Right kidney (tissue), 9 donors: ENCODE measurements at places on chromosomes 5 and 9.

DNA sequence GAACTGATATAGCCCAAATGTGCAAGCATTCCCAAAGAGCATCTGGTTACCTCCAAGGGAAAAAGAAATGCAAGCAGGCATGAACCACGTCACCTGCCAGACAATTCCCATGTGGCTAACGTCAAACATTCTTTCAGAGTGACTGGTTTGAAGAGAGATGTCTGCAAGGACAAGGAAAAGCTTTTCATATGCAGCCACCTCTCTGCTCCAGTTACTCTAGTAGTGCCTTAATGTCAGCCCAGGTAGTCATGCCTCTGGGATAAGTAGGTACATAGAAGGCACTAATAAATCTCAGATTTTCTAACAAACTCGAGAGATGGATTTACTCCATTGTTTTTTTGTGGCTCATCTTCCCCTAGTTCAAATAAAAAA, 96.8 kb upstream of the IFNK start:
- no peak for DNase-seq

- peak; percentile 88 for DNase-seq
Observed at GRCh38 chr9:136587944-136588662, 42.3 kb upstream of the NOTCH1 start.

DNA sequence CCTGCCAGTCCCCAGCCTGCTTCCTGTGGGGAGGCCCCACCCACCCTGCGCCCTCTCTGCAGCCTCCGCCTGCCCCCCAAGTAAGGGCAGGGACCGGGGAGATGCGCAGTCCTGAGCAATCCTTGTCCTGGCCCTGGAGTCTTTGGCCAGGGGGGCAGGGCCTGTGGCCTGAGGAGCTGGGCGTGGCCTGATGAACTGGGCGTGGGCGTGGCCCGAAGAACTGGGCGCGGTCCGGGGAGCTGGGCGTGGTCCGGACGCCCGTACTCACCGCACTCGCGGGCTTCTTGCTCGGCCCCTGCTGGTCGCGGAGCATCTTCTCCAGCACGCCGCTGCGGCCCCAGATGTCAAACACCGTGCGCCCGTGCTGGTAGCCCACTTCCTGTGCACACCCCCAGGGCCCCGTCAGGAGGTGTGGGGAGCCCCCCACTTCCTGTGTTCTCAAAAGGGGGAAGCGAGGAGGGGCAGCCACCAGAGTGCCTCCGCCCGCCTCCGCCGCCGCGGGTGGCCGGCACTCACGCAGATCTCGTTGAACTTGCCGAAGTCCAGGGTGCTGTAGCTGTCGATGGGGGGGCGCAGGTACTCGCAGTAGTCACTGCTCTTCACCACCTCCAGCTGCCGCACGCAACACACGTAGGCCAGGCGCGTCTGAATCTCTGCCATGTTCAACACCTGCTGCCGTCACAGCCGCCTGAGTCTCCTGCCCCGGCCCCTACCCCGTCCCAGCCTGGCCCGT, 2.7 kb upstream of the NSMF start:
- no peak for DNase-seq

DNA sequence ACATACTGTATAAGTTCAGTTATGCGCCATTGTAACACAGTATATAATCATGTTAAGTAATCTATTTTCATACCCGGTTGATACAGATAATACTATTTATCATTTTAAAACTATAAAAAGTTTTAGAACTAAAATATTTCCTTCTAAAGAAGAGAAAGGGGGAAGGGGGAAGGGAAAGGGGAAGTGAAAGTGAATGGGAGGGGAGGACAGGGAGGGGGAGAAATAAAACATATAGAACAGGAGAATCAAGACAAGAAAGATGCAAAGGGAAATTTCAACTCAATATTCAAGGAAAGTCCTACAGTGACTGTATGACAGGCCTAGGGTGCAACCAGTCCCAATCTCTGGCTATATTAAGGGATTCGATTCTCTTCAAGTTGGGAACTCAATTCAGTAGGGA, 1278.8 kb downstream of the MAT2B start:
- no peak for DNase-seq

DNA sequence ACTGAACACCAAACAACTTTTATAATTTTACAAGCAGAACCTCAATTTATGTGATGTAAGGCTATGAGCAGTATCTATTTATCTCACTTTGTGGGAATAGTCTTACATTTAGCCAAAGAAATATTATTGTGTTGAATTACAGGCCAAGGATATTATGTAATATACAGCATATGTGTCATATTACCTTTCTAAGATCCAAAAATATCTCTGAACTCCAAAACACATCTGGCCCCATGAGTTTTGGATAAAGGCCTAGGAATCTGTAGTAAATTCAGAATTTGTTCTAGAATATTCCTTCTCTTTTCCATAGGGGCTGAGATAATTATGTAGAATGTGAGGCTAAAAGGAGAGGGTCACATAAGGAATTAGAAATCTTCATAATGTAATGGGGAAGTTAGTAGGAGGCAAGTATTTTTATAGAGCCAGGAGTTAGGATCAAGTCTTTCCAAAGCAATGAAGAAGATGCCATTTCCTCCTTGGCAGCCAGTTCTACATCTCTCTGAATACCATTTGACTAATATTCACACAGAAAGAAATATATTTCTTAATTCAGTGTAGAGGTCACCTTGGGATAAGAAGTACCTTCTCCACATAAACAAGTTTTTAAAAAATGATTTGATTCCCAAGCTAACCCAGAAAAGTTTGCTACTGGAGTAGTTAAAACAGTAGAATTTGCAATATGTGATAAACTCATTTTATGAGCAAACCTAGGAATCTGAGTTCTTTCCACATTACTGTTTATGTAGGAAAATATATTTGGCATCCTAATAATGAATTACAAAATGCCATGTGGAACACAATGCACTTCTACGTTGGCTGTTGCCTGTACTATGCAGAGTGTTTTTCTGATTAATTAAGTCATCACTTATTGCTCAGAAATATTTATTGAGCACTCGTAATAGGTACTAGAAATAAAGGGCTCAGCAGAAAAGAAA, 20.3 kb upstream of the GRAMD2B start:
- DNase-seq, result no peak

- no peak for DNase-seq
Observed at GRCh38 chr5:138466900-138467710, 1.8 kb downstream of the EGR1 start.

DNA sequence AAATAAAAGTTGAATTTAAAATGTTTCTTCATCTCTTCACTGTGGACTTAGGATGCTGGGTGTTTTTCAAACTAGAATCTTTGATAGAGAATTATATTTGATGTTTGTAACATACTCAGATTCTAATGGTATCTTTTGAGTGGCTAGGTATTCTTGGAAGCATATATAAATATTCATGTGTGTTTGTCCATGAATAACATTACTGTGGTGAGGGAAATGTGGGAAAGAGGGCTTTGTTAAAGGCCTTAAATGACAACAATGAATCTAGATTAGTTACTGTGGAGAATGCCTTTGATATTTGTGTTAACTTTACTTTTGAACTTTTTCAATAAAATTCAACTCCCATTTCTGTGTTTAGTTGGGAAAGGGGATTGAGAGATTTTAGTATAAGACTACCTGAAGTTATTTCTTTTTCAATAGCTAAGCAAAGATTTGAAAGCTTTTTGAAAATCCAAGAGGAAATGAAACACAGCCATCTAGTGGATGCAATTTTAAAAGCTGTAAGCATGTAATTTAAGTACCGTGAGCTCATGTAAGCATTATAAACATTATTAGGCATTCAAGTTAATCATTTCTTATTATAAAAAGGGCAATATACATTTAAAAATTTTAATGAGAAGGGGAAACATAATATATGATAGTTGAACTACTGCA, 69.6 kb downstream of the CCDC171 start:
- DNase-seq, result no peak

GRCh38 chr5:78007233-78007632, 231.1 kb upstream of the TBCA start:
- DNase-seq, result no peak

GRCh38 chr9:108727580-108728111, 128.1 kb downstream of the ACTL7B start:
- DNase-seq, result no peak

DNA sequence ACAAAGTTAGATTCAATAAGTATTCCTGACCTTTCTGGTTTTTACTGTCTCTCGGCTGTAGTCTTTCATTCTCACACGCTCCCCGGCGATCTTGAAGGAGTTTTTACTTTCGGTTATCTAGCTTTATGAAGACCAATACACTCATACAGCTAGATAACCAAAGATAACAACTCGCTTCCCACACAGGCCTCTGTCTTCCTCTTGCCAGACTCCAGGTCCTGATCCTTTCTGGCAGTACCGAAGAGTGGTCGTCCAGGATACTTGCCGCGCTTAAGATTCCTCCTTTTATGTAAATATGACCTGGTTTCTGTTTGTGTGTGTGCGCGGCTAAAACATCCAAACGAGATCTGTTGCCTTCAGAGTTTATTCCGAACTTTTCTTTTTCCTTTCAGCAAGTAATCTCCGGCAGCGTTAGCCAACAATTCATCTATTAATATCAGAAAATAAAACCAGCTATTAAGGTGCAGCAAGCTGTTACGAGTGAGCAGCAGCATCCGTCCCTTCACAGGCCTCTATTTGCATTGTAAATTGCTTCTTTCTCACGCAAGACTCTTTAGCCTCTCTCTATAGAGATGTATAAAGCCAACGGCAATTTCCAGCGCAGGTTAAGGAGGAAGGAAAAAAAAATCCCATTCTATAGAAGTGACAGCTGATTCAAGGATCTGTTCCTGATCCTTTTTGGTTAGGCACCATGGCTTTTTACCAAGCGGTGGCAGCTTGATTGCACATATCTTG, 216.1 kb downstream of the MEF2C start:
- DNase-seq, result peak; percentile 61

GRCh38 chr9:101628173-101628572, 33.4 kb upstream of the PPP3R2 start:
- DNase-seq, result no peak

- DNase-seq, result no peak
Observed at GRCh38 chr5:78644741-78645300, 3.8 kb downstream of the LHFPL2 start.

GRCh38 chr5:65137631-65138030, 344.1 kb downstream of the ADAMTS6 start:
- DNase-seq, result no peak

- DNase-seq, result no peak
Observed at GRCh38 chr5:89309268-89309667, 426.3 kb upstream of the MEF2C start.

DNA sequence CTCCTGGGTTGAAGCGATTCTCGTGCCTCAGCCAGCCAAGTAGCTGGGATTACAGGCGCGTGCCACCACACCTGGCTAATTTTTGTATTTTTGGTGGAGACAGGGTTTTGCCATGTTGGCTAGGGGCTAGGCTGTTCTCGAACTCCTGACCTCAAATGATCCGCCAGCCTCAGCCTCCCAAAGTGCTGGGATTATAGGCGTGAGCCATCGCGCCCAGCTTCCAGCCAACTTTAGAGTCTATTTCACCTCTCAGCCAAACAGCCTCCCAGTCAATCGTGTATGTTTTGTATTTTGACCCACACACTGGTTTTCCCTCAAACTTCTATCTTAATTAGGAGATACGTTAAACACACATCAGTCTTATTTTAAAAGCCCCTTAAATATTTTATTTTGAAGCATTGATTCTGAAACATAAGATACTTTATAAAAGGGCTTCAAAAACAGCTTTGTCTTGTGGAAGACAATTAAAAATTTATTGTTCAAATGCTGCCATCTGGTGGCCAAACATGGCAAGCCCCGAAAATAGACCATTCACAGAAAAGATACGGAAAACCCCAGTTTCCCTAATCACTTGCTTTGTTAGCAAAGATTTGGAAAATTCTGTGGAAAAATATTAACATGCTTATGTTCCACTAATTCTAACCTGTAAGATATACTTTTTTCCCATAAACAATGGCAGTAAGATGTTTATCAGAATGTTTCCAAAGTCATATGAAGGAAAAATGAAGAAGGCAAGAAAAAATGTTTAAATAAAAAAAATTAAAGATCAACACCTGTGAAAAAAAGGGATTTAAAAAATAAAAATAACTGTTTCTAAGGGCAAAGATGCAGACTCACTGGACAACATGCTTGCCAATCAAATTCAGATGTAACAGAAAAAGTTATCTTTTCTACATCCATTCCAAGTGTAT, 33.1 kb downstream of the APTX start:
- no peak for DNase-seq

DNA sequence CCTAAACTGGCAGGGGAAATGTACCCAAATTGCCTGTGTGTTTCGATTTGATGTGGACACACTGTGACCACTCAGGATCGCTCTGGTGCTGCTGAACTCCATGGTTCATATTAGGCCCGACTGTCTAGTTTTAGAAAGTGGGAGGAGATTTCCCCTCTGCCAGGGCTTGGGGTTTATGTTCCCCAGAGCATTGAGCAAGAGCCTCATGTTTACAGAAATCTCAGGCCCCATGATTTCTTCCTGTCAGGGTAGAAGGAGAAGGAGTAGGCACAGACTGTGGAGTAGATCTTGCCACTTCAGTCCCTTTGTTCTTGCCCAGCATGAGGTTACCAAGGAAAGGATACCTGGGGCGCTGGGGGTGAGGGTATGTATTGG, 40.8 kb upstream of the GLRX start:
- no peak for DNase-seq

GRCh38 chr9:89541798-89542197, 43.9 kb upstream of the SEMA4D start:
- no peak for DNase-seq

GRCh38 chr5:136004436-136004835, 24.4 kb upstream of the TGFBI start:
- DNase-seq, result no peak

DNA sequence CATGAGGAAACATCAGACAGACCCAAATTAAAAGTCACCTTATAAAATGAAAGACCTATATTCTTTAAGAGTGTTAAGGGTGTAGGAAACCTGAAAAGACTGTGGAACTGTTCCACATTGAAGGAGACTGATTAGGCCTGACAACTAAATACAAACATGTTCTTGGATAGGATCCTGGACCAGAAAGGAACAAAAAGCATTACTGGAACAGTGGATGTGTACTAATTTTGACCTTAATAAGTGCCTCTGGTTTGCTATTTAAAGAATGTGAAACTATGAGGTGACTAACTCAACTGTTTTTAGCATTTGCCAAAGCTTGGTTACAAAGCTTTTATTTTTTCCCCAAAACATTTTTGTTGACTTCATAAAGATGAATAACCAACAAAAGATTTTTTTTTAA, 340.6 kb downstream of the CAAP1 start:
- DNase-seq, result no peak

DNA sequence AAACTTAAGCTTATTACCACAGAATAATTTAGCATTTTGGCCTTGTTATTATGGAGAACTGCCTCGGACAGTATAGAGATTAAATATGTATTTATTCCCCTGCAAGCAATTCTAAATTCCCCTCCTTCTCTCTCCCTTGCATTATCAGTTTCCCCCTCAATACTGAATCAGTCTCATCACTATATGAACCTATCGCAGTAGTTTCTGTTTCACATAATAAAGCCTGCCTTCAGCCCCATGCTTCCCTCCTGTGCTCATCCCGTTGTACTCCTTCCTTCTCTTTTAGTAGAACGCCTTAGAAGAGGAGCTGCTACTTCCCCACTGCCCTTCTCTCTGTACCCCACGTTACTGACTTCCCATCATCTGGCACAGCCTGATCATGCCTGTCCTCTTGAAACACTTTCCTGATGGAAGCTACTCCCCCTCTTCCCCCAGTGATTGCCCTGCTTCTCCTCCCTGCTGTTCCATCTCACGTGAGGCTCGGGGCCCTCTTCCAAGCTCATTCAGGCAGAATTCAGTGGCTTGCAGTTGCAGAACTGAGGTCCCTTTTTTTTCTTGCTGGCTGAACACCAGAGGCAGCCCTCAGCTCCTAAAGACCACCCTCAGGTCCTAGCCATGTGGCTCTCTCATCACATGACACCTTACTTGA, 93.4 kb downstream of the PPIC start:
- no peak for DNase-seq

- no peak for DNase-seq
Observed at GRCh38 chr5:69078921-69079540, 14.8 kb upstream of the SLC30A5 start.

- DNase-seq, result no peak
Observed at GRCh38 chr5:74141053-74141452, 499.5 kb downstream of the ENC1 start.
